Fibroblast of pulmonary artery (primary cell): ENCODE measurements at places on chromosomes 6 and 20.
A peak's percentile ranks its signal among the peaks of the same experiment; 100 is the strongest.

GRCh38 chr6:127464881-127465459, 5.8 kb upstream of the KIAA0408 start:
- peak; percentile 82 for DNase-seq

DNA sequence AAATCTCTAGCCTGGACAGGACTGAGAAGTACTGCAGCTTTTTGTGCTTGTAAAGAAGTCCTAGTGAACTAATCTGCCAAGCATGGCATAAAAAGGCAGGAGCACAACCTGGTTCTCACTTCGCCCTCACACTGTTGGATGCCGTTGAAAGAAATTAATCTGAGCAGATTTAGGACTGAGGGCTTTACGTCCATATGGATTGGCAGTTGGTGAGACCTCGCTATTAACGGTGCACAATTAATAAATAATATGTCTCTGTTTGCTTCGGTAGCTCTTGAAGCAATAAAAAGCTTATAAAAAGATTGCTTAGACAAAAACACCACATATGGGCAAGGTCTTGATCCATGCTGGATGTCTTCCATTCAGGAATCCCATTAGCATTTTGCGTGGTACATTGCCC, 185.6 kb upstream of the EPHA7 start:
- no peak for DNase-seq

- no peak for DNase-seq
Observed at GRCh38 chr20:9186396-9186795, 117.5 kb downstream of the PLCB4 start.

DNA sequence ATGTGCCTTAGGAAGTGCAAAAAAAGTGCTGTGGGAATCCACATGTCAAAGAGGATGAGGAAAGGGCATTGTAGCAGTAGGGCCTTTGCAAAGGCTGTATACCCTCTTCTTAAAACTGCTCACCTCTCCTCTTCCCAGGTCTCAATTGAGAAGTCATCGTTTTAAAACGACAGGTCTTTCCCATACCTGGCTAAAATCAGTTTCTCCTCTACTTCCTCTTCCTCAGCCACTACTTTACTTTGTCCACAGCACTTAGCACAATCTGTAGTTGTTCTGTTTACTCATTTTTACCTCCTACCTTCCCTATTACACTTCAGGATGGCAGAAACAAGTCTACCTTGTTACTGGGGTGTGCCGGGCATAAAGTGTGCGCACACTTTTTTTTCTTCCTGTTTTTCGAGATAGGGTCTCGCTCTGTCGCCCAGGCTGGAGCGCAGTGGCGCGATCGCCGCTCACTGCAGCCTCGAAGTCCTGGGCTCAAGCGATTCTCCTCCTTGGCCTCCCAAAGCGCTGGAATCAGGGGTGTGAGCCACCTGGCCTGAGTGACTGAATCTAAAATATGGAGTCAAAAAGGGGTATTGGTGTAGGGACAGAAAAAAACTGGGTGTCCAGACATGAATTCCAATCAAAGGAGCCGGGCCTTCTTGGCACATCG, 9.8 kb upstream of the ELOVL5 start:
- DNase-seq = no peak

GRCh38 chr6:158213925-158214674, 46.0 kb downstream of the GTF2H5 start:
- DNase-seq = peak; percentile 93

DNA sequence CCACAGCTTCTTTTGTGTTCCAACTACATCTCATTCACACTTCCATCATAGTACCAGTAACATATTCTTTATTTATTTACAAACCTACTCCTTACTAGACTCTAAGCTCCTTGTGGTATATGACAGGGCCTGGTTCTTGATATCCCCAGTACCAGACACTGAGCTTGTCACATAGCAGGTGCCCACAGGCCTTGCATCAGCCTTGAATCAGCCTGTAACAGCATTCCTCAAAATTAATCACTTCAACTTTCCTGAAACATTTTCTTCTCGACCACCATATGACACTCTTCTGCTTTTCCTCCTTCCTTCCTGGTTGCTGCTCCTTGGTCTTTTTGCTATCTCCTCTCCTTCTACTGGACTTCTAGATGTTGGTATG, 24.7 kb upstream of the SRPK1 start:
- no peak for DNase-seq

DNA sequence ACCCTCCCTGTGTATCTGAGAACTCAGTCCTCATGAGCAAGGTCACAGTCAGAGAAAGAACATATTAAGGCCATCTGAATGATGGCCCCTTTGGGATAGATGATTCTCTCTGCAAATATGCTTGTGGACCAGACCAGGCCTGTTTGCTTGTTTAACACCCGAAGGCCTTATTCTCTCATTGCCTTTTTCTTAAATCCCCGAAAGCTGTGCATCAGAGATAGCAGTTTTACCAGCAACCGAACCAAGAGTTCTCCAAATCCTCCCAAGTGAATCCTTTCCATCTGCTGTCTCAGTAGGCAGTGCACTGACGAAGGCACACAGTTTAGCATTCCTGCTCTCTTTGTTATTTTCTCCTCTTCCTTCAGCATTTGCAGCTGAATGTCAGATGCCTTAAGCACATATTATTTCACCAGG, 79.8 kb downstream of the TRMT6 start:
- no peak for DNase-seq

DNA sequence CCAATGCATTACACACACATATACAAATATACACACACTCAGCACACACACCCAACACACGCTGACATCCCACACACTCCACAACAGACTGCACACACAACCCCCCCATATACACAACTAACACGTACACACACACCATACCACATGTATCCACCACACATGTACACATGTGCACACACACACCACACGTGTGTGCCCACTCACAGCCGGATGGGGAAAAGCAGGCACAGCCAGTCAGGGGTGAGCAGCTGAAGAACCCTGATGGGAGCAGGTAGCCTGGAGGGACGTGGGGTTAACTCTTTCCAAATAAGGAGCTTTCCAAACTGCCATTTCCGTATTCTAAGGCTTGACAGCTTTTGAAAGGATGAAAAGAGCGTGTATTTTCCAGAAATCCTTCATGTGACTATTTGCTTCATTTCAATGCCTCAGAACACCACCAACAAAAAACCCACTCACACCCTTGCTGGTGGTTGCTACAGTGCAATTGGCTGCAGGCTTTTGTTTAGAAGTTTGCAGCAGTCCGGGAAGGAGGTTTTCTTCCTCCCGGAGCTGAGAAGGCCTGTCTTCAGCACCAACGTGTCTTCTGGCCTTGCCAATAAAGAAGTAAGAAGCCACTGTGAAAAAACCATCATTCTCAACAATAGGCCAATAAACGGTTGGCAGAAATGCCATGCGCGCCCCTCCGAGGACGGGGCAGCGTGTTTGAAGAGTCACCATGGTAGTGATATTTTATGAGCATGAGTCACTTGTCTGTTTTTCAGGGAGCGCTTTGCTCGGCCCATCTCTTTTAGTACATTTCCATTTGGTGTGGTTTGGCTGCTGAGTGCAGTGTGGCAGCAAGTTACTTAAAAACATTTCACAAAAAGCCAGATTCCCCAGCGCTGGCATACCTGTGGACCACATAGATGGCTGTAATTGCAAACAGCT, 131.3 kb upstream of the GMDS start:
- DNase-seq = no peak

DNA sequence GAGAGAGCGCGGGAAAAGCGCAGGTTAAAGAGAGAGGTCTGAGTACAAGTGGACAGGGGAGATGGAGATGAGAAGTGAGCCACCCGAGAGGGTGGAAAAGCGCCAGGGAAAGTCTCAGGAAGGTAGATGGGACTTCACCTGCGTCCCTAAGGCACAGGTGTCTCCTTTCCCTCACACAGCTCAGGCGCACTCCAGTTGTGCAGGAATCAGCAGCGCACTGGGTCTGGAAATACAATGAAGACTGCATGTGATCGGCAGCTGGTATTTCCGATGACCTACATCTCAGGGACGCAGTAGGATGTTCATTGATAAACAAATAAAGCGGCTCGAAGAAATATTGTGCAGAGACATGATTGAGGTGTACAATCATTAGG, 432 bp upstream of the KHDRBS2 start:
- DNase-seq = no peak

DNA sequence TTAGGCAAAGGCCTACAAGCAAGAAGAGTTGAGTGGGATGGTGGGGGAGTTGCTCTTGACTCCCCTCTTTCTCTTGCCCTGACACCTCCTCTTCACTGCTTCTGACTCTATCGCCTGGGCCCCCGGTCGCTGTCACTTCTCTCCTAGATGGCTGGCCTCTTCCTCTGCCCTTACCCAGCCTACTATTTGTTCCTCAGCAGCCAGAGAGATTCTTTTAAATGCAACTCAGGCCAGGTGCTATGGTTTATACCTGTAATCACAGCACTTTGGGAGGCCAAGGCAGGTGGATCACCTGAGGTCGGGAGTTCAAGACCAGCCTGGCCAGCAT, 4.3 kb upstream of the PDYN start:
- DNase-seq = no peak

DNA sequence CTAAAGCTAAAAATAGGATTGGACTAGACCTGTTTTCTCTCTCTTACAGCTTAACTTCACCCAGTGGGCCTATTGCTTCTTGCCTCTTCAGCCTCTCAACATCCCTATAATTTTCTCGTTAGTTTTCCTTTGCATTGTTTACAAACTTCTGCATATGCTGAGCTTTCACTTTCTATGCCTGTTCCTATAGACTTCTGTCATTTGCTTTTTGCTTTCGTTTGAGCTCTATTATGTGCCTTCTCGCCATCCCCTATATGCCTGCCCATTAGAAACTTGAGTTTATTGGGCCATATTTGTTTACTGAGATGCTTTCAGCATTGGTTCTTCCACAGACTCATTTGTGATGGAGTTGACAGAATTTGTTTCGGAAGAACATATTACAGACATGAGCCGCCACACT, 40.9 kb downstream of the NCOA7 start:
- DNase-seq = no peak

DNA sequence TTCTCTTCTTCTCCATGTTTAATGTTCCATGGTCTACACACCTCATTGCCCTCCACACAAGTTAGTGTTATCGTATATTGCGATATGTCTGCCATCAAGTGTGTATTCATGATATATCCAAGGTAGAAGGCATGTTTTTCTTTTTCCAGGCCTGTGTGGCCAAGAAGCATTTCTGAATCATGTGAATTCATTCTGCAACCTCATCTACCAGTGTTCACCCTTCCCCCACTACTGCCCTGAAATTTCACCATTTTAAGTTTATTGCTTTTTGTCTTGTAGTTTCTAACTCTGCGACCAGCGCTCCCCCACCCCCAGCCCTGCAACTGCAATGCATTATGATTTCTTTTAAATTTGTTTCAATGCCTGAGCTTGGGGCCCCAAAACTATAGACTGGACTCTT, 618.0 kb upstream of the FLRT3 start:
- DNase-seq = no peak

GRCh38 chr6:134610411-134610810, 292.5 kb upstream of the SGK1 start:
- DNase-seq = no peak

DNA sequence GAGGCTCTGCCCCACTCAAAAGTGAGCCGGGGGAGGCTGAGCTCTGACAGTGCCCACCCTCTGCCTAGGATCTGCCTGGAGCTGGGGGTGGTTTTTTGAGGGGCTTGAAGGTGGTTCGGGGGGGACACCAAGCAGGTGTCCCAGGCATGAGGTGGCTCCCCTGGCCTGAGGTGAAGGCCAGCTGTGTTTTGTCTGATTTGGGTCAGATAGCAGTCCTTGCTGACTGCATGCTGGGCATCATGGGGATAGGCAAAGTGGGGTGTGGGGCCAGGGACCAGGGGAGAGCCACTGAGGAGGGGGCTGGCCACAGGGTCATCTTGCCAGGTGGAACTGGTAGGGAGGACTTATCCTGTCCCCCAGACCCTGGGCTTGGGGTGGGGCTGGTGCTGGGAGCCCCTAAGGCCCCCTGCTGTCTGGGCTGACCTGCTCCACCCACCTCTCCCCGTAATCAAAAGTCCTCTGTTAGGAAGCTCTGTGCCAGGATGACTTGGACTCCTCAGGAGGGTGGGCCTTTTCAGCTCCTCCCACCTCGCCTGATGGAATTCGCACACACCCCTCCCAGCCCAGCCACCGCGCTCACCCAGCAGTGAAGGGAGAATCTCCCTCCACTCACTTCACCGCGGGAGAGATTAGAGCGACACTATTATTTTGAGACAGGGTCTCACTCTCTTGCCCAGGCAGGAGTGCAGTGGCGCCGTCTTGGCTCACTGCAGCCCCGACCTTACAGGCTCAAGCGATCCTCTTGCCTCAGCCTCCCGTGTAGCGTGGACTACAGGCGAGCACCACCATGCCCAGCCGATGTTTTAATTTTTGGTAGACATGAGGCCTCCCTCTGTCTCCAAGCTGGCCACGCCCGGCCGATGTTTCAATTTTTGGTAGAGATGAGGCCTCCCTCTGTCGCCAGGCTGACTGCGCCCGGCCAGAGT, 1.5 kb upstream of the COL9A3 start:
- peak; percentile 48 for DNase-seq

DNA sequence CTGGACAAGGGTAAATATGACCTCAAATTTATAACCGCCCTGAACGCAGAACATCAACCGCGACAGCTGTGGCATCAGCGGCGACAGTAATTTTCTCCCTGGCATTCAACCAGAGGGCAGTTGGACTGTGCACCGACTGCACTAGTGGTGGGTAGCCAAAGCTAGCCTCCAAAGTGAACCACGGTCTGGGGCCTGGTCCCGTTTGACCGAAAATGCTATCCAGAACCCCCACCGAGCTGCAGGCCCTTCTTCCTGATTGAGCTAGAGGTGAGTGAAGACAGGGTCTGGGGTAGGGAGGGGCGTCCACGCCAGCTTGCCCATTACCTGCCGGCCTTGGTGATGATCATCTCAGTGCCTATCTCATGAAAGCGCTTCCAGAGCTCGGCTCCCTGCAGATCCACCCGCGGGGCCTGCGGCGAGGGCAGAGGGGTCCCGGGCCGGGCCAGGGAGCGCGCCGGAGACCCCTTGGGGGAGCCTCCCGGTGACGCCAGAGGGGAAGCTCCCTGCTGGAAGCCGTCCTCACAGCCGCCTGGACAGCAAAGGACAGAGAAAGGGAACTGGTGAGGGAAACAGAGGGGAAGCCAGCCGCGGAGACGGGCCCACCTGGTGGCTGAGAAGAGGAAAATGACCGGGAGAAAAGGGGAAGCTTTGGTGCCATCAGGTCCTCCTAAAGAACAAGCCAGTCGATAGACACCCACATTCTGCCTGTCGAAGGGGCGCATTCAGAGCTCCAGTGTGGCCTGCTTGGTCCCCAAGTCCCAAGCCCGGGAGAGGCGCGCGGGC, 2.0 kb downstream of the TBX18 start:
- DNase-seq = peak; percentile 74

- DNase-seq = no peak
Observed at GRCh38 chr20:35600176-35600992, 15.2 kb upstream of the SPAG4 start.

GRCh38 chr6:11500008-11500407, 37.5 kb upstream of the TMEM170B start:
- DNase-seq = peak; percentile 86

- no peak for DNase-seq
Observed at GRCh38 chr6:114138577-114139248, 167.8 kb upstream of the HDAC2 start.

GRCh38 chr6:126812010-126812409, 306.5 kb upstream of the RSPO3 start:
- DNase-seq = no peak

DNA sequence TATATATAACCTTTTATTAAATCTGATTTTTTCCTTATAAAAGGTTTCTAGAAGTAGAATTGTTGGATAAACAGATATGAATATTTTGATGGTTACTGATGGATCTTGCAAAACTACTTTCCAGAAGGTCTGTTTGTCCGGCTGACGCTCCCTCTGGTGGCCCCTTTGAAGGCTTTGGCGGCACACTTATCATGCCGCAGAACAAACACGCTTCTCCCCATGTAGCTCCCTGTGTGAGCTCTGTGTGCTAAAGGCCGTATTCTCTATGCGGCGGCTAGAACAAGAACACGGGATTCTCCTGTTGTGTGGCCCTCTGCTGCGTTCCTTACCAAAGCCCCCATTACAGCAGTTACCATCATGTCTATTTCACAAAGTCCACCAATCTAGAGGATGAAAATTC, 30.0 kb downstream of the PPP1R3G start:
- DNase-seq = peak; percentile 18
